CD4-positive, alpha-beta T cell treated with Interleukin-12 subunit alpha and Interleukin-12 subunit beta, for 1 hour (primary cell): ENCODE measurements at places on chromosomes 16 and 17.
A peak's percentile ranks its signal among the peaks of the same experiment; 100 is the strongest.

- no peak for DNase-seq
Measured at GRCh38 chr17:73465130-73465952, 153.5 kb upstream of the CDC42EP4 start.

GRCh38 chr17:562174-562573 is 152.5 kb downstream of the VPS53 start:
- no peak for DNase-seq

DNA sequence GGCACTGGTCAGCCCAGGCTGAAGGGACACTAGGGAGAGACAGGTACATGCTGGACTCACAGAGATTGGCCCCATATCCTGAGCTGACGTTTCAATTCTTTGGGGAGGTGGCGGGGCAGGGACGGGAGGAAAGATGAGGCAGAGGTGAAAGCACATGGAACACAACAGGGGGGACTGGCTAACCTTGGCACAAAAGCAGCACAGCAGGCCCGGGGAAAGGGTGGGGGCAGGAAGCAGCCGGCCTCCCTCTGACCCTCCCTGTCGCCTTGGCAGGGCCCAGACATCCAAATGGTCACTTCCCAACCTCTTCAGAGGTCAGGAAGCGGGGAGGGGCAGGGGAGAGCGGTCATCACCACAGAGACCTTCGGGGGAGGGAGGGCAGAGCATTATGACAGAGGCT is 6.6 kb downstream of the VAT1 start:
- DNase-seq, result no peak

DNA sequence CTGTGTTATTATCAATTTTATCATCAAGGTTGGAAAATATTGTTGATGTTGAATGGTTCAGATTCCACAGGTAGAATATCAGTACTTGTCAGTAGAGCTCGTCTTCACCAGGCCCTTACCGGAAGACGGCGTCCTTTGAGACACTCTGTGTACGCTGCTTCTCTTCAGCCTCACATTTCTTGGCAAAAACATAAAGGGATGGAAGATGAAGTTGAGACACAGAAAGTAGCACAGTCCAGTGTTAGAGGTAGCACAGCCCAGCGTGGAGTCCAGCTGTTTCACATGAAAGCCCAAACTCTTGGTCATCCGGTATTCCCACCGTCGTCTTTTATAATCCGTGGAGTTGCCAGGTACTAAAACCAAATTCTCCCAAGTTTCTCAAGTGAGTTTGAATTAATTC is 30.4 kb downstream of the ATP2C2 start:
- no peak for DNase-seq

DNA sequence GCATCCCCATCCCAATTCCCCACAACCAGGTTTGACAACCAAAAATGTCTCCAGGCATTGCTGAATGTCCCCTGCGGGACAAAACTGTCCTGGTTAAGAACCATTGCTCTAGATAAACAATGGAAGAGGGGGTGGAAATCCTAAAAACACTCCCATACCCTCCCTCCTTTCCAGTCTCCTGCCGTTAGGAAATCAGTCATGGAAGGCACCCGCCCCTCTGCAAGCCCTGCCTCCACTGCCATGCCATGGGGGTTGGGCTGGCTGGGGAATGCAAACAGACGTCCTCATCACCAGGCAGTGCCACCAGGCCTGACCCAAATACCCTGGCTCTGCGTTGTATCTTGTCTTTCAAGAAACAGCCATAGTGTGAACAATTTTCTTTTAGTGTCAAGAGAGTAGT is 57.5 kb downstream of the CYTH1 start:
- no peak for DNase-seq

DNA sequence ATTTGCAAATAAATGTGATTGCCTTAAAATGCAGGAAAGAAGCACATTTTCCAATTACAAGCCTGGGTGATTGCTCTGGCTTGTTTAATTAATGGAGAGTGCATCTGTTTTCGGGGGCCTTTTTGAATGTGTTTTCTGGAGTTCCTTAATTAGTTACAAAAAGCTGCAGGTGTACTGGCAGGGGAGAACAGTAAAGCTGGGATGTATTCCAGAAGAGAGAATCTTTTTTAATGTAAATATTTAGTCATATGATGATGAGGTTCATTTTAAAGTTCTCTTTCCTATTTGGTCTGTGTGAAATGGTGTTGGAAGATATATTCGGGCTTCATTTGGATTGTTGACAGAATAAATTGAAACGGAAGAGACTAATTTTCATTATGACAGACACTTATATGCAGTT is 70.9 kb upstream of the N4BP1 start:
- no peak for DNase-seq

GRCh38 chr16:363110-363765 is 7.1 kb downstream of the MRPL28 start:
- DNase-seq, result no peak

- peak; percentile 9 for DNase-seq
Measured at GRCh38 chr17:74987909-74988711, 678 bp downstream of the CDR2L start.
